D721Med (cell line): ENCODE measurements at places on chromosomes 11 and 22.

- no peak for DNase-seq
Measured at GRCh38 chr22:40592352-40593113, 44.0 kb downstream of the MRTFA start.

DNA sequence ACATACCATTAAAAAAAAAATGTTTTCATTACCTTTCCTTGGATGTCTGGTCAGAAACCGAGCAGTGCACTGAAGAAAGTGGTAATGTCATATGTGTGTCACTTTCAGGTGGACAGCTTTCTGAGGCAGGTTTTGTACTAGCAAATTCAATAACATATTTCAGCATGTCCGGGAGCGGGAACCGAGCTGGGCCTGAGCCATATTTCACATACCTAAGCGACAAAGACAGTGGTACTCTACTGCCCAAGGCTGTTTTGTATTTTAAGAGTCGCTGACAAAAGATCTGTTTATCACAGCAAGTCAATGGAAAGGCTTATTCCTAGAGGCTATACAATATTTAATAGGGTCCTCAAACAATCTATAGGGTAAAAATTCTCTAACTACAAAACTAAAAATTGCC is 38.0 kb downstream of the CLDN25 start:
- DNase-seq, result no peak

GRCh38 chr11:76598426-76598839 is 72.1 kb downstream of the LRRC32 start:
- DNase-seq, result no peak

- no peak for DNase-seq
Measured at GRCh38 chr11:30471244-30471643, 114.9 kb downstream of the MPPED2 start.
